Stimulated activated CD8-positive, alpha-beta memory T cell treated with anti-CD3 and anti-CD28 coated beads, Interleukin-4, amount 100 ng/mL, for 4 hours (primary cell): ENCODE measurements at places on chromosomes 3 and 15.

DNA sequence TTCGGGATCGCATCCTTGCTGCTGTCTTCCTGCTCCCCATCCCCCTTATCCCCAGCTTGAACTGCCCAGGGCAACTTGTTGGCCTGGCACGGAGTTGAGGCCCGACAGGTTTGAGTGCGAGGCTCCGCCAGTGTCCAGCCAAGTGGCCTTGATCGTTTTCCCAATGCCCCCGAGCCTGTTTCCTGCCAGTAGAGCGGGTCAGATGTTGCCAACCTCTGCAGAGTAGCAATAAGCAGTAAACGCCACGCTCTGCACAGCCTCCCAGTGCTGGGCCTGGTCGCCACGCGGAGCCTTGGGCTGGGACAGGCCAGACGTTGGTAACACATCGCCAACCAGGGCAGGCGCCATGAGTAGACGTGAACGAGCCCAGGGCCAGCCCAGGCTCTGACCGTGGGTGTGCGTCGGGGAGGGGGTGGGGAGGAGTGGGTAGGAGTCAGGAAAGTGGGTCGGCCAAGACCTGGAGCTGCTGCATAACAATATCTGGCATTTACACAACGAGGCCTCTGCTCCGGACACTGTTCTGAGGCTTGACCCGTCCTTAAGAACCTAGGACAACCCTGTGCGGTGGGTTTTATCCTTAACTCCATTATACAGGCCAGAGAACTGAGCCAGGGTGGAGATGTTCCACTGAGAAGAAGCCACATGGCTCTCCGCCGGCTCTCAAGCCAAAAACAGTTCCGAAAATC lies 444 bp upstream of the ABHD14A start:
- DNase-seq: no peak

DNA sequence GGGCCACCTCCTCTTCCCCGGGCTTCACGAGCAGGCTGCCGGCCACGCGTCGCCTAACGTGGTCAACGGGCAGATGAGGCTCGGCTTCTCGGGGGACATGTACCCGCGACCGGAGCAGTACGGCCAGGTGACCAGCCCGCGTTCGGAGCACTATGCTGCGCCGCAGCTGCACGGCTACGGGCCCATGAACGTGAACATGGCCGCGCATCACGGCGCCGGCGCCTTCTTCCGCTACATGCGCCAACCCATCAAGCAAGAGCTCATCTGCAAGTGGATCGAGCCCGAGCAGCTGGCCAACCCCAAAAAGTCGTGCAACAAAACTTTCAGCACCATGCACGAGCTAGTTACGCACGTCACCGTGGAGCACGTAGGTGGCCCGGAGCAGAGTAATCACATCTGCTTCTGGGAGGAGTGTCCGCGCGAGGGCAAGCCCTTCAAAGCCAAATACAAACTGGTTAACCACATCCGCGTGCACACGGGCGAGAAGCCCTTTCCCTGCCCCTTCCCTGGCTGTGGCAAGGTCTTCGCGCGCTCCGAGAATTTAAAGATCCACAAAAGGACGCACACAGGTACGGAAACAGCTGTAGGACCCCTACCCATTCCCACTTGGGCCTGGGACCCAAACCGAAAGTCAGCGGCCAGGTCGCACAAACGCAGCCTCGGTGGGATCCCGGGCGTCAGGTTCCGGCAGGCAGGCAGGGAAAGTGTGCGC lies 1.5 kb downstream of the ZIC1 start:
- no peak for DNase-seq

GRCh38 chr15:49877873-49878521 lies 241.0 kb downstream of the ATP8B4 start:
- no peak for DNase-seq

- no peak for DNase-seq
Measured at GRCh38 chr3:16741890-16742289, 136.7 kb upstream of the DAZL start.

DNA sequence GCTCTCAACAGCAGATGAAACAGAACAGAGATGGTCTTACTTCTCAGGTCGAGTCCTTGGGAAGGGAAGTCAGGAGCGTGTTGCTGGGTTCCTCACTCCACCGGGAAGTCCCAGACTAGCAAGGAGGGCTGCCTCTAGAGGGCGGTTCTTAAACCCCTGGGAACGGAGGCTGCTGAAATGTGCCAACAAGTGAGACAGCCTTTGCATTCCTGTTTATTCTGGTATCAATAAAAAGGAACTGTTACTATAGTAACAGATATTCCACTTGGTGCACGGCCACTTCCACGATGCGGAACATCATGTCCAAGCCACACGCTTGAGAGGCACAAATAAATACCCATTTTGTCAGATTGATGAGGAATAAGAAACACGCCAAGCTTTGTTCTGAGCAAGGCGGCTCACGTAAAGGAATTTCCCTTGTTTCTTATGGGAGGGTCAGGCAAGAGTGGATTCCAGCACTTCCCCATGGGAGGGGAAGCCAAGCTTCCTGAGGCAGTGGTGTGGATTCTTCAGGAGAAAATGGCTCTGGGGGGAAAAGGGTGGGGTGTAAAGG lies at the start of gene FAM107A:
FAM107A (minus strand) TSS at position 123 of the 553 bp plus-strand sequence. CDS start 7,531 bp downstream, outside the sequence.
- DNase-seq: no peak

DNA sequence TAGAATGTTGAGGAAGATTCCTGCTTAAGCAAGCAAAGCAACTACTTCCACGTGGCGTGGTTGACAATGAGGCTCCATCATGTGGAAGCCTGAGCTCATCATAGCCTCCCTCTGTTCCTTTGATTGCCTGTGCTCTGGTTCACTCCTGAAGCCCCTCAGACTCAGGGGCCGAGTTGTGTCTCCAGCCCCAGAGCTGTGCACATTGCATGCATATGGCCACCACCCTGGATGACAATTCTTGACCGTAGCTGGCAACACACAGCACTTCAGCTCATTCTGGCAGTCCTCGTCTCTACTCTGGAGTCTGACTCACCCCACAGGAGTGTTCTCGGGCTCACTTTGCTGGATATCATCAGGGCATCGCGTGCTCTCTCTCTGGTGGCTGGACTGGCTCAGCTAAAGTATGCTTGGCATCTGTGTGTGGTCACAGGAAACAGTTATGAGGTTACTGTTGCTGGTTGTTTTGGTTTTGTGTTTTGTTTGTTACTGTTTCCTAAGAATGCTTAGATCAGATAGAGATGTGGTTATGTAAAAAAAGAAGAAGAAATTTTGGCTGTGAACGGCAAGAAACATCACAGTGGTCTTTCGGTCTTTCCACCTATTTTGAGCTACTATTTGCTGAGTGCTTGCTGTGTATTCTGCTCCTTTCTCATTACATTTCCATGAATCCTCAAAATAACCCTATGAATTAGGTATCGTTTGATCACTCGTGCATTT lies 41.6 kb upstream of the MRPS22 start:
- no peak for DNase-seq

DNA sequence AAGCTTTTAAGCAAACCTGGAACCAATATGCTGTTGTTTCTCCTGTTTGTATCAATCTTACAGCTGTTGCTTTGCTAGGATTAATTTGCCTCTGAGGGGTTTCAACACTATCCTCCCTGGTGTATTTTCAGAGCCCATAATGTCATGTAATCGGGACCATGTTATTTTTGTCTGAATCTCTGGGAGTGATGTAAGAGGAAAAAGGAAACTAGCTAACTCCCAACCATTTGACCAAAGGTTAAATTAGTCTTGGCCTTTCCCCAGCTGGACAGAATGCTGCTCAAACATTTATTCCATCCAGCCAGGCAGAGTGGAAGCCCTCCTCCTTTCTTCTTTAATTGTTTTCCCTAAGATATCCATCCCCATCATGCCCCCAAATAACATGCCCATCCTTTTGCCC lies 142.2 kb downstream of the ALDH1A2 start:
- no peak for DNase-seq

GRCh38 chr15:48385031-48385830 lies 54.0 kb downstream of the DUT start:
- DNase-seq: no peak

- no peak for DNase-seq
Measured at GRCh38 chr3:54322354-54322753, 200.0 kb downstream of the CACNA2D3 start.

DNA sequence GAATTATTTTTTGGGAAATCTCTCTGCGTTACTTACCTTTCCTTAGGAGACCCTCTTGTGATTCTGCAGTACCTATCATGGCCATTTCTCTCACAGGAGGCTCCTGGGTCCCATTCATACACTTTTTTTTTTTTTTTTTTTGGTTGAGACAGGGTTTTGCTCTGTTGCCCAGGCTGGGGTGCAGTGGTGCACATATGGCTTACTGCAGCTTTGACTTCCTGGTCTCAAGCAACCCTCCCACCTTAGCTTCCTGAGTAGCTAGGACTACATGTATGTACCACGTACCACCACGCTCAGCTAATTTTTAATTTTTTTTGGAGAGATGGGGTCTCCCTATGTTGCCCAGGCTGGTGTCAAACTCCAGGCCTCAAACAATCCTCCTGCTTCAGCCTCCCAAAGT lies 36.1 kb downstream of the TRAK1 start:
- no peak for DNase-seq

- DNase-seq: no peak
Measured at GRCh38 chr15:66947471-66947870, 117.9 kb upstream of the SMAD3 start.

DNA sequence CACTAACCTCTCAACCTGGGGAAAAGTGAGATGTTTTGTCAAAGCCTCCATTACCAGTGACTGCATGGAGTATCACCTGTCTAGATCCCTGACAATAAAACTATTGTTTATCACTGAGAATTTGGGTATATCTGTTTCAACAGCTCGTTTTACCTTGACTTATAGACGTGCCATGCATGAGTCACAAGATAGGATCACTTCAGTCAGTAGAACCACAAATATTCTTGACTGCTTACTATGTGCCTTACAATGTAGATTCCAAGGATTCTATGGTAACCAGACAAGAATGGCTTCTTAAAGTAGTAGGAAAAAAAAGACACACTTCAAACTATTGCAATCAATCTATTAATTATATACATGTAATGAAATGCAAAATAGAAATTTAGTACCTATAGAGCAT lies 55.7 kb upstream of the GRM7 start:
- DNase-seq: no peak

GRCh38 chr3:39529577-39529976 lies 62.1 kb downstream of the MOBP start:
- DNase-seq: no peak

DNA sequence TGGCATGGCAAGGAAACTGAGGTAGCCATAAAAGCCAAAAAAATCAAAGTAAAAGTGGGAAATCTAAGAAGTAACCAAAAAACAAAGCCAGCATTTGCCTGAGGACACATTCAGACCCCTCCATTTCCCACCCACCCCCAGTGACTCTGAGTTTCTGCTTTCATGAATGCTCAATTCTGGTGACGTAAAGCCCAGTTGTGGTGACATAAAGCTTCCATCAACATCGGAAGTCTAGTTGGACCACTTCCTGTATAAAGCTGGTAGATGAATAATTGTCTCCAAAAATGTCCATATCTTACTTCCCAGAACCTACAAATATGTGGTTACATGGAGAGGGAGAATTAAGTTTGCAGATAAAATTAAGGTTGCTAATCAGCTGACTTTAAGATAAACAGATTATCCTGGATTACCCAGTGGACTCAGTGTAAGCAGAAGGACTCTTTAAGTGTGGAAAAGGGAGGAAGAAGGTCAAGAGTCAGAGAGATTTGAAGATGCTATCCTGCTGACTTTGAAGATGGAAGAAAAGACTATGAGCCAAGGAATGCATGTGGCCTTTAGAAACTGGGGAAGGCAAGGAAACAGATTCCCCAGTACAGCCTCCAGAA lies 62.0 kb upstream of the ST3GAL6 start:
- no peak for DNase-seq

DNA sequence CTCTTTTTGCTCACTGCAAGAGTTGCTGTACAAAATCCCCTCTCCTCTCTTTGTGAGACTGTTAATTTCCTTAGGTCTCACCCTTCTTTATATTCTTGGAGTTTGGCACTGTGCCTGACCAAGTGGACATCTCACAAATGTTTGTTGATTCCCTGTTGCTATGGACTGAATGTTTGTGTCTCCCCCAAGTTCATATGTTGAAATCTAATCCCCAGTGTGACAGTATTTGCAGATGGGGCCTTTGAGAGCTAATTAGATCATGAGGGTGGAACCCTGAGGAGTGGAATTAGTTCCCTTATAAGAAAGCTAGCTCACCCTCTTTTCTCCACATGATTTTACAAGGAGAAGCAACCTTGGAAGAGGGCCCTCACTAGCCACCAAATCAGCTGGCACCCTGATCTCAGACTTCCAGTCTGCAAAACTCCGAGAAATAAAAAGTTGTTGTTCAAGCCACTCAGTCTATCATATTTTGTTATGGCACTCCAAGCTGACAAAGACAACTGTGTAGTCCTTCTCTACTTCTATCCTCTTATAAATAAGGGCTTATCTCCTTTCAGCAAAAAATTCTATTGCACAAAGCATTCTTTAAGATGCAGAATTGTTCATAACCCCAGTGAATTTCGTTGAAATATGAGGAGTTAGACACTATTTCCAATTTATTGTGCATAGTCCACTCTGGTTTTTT lies 65.5 kb upstream of the NPHP3 start:
- no peak for DNase-seq

- DNase-seq: no peak
Measured at GRCh38 chr3:104677932-104678331, 688.8 kb upstream of the ALCAM start.

DNA sequence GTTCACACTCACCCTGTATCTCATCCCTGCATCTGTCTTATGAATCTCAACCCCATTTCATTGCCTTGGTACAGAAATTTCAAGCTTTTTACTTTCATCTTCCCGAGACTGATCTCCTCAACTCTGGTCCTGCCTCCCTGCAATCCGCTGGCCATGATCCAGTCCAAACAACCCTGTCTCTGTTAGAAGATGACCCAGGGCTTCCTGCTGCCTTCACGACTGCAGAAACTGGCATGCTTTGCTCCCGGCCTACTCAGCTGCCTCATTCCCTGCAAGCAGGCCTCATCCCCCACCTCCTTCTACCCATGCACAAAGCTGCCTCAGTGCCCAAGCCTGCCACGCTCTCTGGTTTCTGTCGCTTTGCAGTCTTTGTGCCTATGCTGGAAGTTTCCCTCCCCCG lies 12.4 kb downstream of the HES1 start:
- DNase-seq: no peak

- no peak for DNase-seq
Measured at GRCh38 chr3:48456456-48456855, 9.9 kb downstream of the ATRIP start.

- DNase-seq: peak; percentile 66
Measured at GRCh38 chr3:148991219-148992026, at the start of gene GYG1. Gene GYG1, plus strand, starts transcription at chr3:148991540. Its CDS starts 101 bp downstream, at chr3:148991641.

- no peak for DNase-seq
Measured at GRCh38 chr15:92343924-92344643, 49.6 kb upstream of the ST8SIA2 start.

DNA sequence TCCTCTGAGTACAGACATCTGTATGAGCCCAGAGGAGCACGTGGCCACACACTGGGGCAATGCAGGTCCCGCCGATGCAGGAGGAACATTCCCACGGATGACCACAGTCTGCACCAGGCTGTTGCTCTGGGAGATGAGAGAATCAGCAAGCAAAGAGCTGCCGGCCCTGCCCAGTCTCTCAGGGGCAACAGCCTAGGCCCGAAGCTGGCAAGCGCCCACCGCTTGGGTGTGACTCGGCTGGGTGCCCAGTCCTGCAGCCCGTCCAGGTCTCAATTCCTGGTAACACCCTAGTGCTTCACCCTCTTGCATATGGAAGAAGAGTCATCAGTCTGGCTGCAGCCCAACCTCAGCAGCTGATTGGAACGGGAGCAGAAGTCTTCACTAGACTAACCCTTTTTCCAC lies 153.7 kb upstream of the HES1 start:
- no peak for DNase-seq

GRCh38 chr3:107797586-107797985 lies 274.8 kb downstream of the BBX start:
- DNase-seq: no peak
